Ascending aorta (tissue), 2 donors: ENCODE measurements at places on chromosomes 13 and 19.
A peak's percentile ranks its signal among the peaks of the same experiment; 100 is the strongest.

- DNase-seq = no peak
- H3K27ac ChIP-seq = no peak overlapping the region
- H3K4me3 ChIP-seq = no peak overlapping the region
- H3K36me3 ChIP-seq = no peaks in the 10 kb centered on the region
- no peaks in the 10 kb centered on the region for H3K27me3 ChIP-seq
- H3K4me1 ChIP-seq = peaks cover 3% of the 10 kb centered on the region
Measured at GRCh38 chr13:75469047-75469446, 12.9 kb downstream of the TBC1D4 start.

- no peaks in the 10 kb centered on the region for H3K4me1 ChIP-seq
- H3K27me3 ChIP-seq = no peaks in the 10 kb centered on the region
- H3K27ac ChIP-seq = no peak overlapping the region
- no peak overlapping the region for H3K4me3 ChIP-seq
- H3K36me3 ChIP-seq = no peaks in the 10 kb centered on the region
Measured at GRCh38 chr13:79307433-79307861, 98.6 kb downstream of the RBM26 start.

- peaks cover 8% of the 10 kb centered on the region for H3K4me1 ChIP-seq
- peaks cover 10% of the 10 kb centered on the region for H3K27me3 ChIP-seq
- no peaks in the 10 kb centered on the region for H3K36me3 ChIP-seq
Measured at GRCh38 chr19:35249848-35250711, 1.3 kb downstream of the LSR start.

GRCh38 chr13:26971990-26972887 is 199.4 kb downstream of the USP12 start:
- H3K4me3 ChIP-seq = no peak overlapping the region
- no peak for DNase-seq
- no peaks in the 10 kb centered on the region for H3K36me3 ChIP-seq
- no peaks in the 10 kb centered on the region for H3K27me3 ChIP-seq
- H3K4me1 ChIP-seq = no peaks in the 10 kb centered on the region

- peaks cover 3% of the 10 kb centered on the region for H3K4me1 ChIP-seq
- H3K4me3 ChIP-seq = peak overlapping the region; percentile 10
- peak; percentile 68 for DNase-seq
- H3K27me3 ChIP-seq = no peaks in the 10 kb centered on the region
- peaks cover 24% of the 10 kb centered on the region for H3K36me3 ChIP-seq
Measured at GRCh38 chr19:33388725-33389420, 15.4 kb downstream of the CEBPG start.

DNA sequence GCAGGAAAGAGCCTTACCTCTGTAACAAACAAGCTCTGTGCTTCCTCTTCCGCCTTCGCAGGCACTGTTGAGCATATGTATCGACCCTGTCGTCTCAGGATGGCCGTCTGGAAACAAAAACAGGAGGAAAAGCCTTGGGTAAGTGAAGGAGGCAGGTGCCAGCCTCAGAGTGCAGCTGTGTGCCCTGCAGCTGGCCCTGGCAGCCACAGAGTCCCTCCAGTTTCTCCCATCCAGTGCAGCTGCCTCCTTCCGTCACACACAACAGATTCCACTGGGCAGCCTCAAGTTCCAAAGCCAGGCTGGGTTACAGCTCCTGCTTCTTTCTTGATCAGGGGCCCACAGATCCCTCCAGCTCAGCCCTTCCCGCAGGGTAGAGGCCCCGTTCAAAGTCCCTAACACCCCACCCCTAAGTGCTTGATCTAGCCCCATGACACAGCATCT is 47.7 kb downstream of the DOCK9 start:
- H3K36me3 ChIP-seq = peaks cover 8% of the 10 kb centered on the region
- H3K27ac ChIP-seq = no peak overlapping the region
- DNase-seq = no peak
- no peaks in the 10 kb centered on the region for H3K4me1 ChIP-seq

- H3K27ac ChIP-seq = peak overlapping the region; percentile 24
- peaks cover 76% of the 10 kb centered on the region for H3K36me3 ChIP-seq
- H3K4me3 ChIP-seq = no peak overlapping the region
Measured at GRCh38 chr13:110448230-110448629, 113.3 kb downstream of the RAB20 start.

- H3K27me3 ChIP-seq = no peaks in the 10 kb centered on the region
- H3K36me3 ChIP-seq = no peaks in the 10 kb centered on the region
- H3K4me1 ChIP-seq = no peaks in the 10 kb centered on the region
- no peak for DNase-seq
- H3K4me3 ChIP-seq = no peak overlapping the region
Measured at GRCh38 chr13:61608138-61608537, 192.5 kb upstream of the PCDH20 start.

- H3K4me1 ChIP-seq = peaks cover 26% of the 10 kb centered on the region
- peak overlapping the region; percentile 80 for H3K27ac ChIP-seq
- no peaks in the 10 kb centered on the region for H3K36me3 ChIP-seq
- no peak for DNase-seq
- no peak overlapping the region for H3K4me3 ChIP-seq
Measured at GRCh38 chr13:99308471-99309087, 1.4 kb upstream of the GPR183 start.

- no peak for DNase-seq
- peak overlapping the region; percentile 71 for H3K27ac ChIP-seq
- peak overlapping the region; percentile 64 for H3K4me3 ChIP-seq
- peaks cover 12% of the 10 kb centered on the region for H3K36me3 ChIP-seq
- H3K4me1 ChIP-seq = peaks cover 29% of the 10 kb centered on the region
- H3K27me3 ChIP-seq = no peaks in the 10 kb centered on the region
Measured at GRCh38 chr19:40811478-40812341, 12.7 kb downstream of the EGLN2 start.

GRCh38 chr19:7682175-7682855 is 1.7 kb downstream of the TRAPPC5 start:
- no peaks in the 10 kb centered on the region for H3K27me3 ChIP-seq
- H3K4me3 ChIP-seq = peak overlapping the region; percentile 98
- no peak overlapping the region for H3K27ac ChIP-seq
- H3K4me1 ChIP-seq = peaks cover 4% of the 10 kb centered on the region
- H3K36me3 ChIP-seq = peaks cover 28% of the 10 kb centered on the region

DNA sequence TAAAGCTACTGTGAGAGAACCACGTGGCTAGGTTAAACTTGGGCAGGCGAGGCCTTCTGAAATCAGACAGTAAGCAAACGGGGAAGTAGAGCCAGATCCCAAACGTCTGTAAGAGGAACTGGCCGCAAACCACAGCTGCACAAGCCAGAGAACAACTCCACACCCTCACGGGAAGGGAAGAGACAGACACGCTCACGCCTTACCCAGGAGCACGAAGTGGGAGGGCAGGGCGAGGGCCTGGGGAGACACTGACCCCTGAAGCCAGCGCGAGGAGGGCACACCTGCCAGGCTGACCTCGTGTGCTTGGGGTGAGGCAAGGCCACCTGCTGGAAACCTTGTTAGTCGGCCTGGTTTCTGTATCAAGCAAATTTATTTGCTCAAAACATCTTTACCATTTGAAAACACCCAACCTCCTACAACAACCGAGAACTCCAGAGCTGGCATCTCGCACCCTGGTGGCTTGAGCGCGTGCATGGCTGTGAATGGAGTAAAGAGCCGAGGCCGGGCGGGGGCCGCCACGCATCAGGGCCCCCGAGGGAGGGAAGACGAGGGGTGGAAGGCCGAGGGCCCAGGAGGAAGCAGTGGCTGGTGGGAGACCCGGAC is 7.3 kb downstream of the POLR2E start:
- H3K4me1 ChIP-seq = no peaks in the 10 kb centered on the region
- peak; percentile 53 for DNase-seq
- peak overlapping the region; percentile 60 for H3K27ac ChIP-seq
- peaks cover 53% of the 10 kb centered on the region for H3K36me3 ChIP-seq

DNA sequence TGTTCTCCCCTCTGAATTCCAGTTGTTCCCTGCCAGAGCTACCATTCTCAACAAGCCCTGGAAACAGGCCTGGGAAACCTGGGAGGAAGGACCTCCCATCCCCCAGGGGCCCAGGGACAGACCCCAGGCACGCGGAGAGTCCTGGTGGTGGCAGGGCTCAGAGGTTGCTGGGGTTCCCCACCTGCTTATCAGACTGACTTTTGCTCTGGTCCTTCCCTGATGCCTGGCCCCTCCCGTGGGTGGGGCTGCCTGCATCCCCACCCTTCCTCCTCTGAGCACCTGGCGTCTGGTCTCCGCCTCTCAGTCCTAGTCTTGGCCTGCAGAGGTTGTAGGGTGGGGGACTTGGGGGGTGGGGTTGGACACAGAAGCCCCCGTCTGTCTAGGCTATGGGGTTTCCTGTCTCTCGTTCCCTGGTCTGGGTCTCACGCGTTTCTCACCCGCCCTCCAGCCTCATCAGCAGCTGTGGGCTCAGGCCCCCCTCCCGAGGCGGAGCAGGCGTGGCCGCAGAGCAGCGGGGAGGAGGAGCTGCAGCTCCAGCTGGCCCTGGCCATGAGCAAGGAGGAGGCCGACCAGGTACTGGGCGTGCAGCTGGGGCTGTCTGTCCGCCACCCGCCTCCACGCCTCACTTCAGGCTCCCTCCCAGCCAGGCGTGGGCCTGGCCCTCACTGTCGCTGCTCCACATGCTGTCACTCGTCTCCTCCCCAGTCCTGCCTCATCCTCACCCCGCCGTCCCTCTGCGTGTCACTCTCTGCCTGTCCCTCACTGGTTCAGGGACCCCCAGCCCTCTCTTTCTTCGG is 13.6 kb downstream of the EPN1 start:
- no peak overlapping the region for H3K27ac ChIP-seq
- no peak overlapping the region for H3K4me3 ChIP-seq
- no peaks in the 10 kb centered on the region for H3K4me1 ChIP-seq
- peaks cover 95% of the 10 kb centered on the region for H3K36me3 ChIP-seq
- DNase-seq = no peak

GRCh38 chr13:101727118-101727517 is 274.6 kb downstream of the ITGBL1 start:
- no peaks in the 10 kb centered on the region for H3K27me3 ChIP-seq
- no peak overlapping the region for H3K27ac ChIP-seq
- no peak overlapping the region for H3K4me3 ChIP-seq
- H3K4me1 ChIP-seq = no peaks in the 10 kb centered on the region
- DNase-seq = no peak
- H3K36me3 ChIP-seq = peaks cover 10% of the 10 kb centered on the region

DNA sequence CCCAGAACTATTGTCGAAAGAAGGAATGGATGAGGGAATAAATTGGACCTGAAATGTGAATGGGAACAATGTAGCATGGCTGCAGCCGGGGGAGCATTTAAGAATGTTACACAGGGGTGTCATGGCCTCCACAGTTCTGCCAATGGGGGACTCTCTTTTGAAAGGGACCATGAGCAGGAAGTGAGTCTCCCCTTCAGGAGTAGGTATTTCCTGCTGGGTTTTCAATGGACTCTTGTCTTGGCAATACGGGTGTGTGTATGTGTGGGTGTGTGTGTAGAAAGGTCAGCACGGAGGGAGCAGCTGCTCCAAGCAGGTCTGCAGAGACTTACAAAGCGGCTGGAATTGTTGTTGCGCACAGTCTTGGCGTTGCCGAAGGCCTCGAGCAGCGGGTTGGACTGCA is 24.4 kb downstream of the MYO1F start:
- no peak for DNase-seq
- peaks cover 3% of the 10 kb centered on the region for H3K36me3 ChIP-seq
- no peak overlapping the region for H3K4me3 ChIP-seq
- no peak overlapping the region for H3K27ac ChIP-seq

GRCh38 chr19:6491802-6492592 is 10.1 kb downstream of the TUBB4A start:
- no peak for DNase-seq
- no peaks in the 10 kb centered on the region for H3K27me3 ChIP-seq
- H3K27ac ChIP-seq = no peak overlapping the region

- DNase-seq = no peak
- H3K27me3 ChIP-seq = no peaks in the 10 kb centered on the region
- no peaks in the 10 kb centered on the region for H3K4me1 ChIP-seq
- H3K27ac ChIP-seq = no peak overlapping the region
- H3K4me3 ChIP-seq = no peak overlapping the region
Measured at GRCh38 chr13:26497968-26498511, 59.4 kb upstream of the WASF3 start.

- peaks cover 3% of the 10 kb centered on the region for H3K4me1 ChIP-seq
- DNase-seq = no peak
- H3K27me3 ChIP-seq = no peaks in the 10 kb centered on the region
- H3K36me3 ChIP-seq = no peaks in the 10 kb centered on the region
- H3K27ac ChIP-seq = peak overlapping the region; percentile 28
Measured at GRCh38 chr13:48220981-48221685, 11.9 kb upstream of the ITM2B start.

- DNase-seq = no peak
- no peak overlapping the region for H3K4me3 ChIP-seq
- no peaks in the 10 kb centered on the region for H3K27me3 ChIP-seq
- H3K36me3 ChIP-seq = no peaks in the 10 kb centered on the region
- peaks cover 29% of the 10 kb centered on the region for H3K4me1 ChIP-seq
Measured at GRCh38 chr13:98487522-98487921, 89.4 kb downstream of the STK24 start.

DNA sequence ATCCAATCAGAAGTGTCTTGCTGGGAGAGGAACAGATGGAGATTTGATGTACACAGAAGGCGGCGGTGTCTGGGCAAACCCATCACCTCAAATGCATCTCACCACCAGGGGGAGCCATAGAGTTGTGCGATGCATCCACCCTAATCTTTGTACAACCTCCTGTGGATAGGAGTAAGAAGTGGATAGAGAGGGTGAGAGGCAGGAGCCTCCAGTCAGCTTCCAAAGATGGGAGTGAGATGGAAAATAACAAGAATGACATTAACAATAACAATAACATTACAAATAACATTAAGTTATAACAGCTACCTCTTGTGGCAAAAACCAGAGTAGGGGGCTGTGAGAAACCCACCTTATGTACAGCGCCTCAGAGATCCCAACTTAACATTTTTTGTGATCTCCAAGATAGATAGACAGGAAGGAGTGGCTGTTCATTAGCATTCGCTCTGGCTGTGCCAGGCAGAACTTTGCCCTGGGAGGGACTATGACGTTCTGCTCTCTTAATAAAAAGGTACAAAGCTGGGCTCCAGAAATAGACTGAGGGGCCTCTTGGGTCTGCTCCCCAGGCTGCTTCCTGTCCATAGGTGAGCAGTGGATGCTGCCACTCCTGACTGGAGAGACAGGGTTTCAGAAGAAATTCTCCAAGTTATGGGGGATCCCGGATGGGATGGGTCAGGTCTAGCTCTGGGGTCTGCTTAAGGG is 5.2 kb upstream of the CEACAM18 start:
- H3K27ac ChIP-seq = no peak overlapping the region
- no peak for DNase-seq
- H3K27me3 ChIP-seq = no peaks in the 10 kb centered on the region

DNA sequence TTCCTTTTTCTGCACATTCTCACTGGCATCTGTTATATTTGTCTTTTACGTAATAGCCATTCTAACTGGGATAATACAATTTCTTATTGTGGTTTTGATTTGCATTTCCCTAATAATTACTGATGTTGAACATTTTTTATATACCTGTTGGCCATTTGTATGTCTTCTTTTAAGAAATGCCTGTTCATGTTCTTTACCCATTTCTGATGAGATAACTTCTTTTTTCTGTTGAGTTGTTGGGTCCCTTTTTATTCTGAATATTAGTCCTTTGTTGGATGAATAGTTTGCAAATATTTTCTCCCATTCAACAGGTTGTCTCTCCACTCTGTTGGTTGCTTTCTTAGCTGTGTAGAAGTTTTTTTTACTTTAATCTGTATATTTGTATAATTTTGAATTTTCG is 147.7 kb upstream of the TRPC4 start:
- H3K36me3 ChIP-seq = no peaks in the 10 kb centered on the region
- DNase-seq = no peak
- no peak overlapping the region for H3K4me3 ChIP-seq
- H3K4me1 ChIP-seq = no peaks in the 10 kb centered on the region
- H3K27ac ChIP-seq = no peak overlapping the region
- H3K27me3 ChIP-seq = no peaks in the 10 kb centered on the region

- no peak overlapping the region for H3K27ac ChIP-seq
- no peak overlapping the region for H3K4me3 ChIP-seq
- H3K36me3 ChIP-seq = peaks cover 4% of the 10 kb centered on the region
Measured at GRCh38 chr19:45087531-45087930, 5.4 kb upstream of the PPP1R37 start.
